ENCODE measurements at places on chromosomes 1 and 21.

DNA sequence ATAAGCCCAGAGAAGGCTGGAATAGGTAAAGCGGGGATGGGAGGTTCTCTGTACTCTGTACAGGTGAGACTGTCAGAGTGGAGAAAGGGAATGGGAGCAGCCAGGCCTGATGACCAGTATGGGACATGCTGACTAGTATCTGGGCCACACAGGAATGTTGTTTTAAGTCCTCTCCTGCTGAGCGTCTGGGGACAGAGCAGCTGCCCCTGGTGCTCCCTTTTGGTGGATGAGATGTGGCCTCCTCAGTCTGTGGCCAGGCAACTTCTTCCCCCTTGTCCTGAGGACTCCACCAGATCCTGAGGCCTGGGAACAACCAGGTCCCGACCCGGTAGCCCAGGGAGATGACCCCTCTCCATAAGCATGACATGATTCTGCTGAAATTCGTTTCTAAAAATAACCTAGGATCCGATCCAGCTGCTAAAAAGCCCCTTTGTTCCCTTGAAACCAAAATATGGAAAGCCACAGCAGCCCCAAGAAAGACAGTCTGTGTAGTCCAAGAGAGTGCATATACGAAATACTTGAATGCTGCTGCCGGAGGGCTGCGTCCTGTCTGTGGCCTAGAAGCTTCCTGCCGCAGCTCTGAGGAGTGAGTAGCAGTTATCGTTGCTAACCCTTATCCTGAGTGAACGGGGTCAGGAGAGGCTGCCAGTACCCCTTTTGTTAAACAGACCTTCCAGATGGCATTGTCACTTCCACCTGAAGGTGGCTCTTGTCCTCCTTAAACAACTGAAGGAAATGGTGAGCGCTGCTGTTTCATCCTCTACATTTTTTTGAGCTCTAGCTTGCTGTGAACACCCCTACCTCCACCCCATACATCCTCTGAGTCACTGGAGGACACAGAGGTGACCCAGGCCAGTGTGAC is 47.1 kb downstream of the ATP2B4 start:
- peak; percentile 38 for DNase-seq

DNA sequence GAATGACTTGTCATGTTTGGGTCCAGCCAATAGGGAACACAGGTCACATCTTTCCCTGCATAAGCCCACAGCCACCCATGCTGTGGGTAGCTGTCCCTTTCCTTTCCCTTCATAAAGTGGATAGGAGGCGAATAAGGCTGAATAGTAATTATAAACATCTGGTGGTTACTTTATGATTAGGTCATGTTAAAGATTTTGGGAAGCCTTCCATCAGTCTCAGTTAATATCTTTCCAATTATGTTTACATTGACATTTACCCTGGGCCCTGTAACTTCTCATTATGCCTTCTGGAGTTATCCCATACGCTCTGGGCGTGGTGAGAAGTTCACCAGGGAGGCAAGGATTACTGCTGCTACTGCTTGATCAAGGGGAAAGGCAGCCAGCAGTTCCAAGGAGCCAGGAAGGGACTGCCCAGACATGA is 197.2 kb downstream of the HLX start:
- no peak for DNase-seq

GRCh38 chr1:155651861-155652661 is 36.5 kb downstream of the YY1AP1 start:
- no peak for DNase-seq

DNA sequence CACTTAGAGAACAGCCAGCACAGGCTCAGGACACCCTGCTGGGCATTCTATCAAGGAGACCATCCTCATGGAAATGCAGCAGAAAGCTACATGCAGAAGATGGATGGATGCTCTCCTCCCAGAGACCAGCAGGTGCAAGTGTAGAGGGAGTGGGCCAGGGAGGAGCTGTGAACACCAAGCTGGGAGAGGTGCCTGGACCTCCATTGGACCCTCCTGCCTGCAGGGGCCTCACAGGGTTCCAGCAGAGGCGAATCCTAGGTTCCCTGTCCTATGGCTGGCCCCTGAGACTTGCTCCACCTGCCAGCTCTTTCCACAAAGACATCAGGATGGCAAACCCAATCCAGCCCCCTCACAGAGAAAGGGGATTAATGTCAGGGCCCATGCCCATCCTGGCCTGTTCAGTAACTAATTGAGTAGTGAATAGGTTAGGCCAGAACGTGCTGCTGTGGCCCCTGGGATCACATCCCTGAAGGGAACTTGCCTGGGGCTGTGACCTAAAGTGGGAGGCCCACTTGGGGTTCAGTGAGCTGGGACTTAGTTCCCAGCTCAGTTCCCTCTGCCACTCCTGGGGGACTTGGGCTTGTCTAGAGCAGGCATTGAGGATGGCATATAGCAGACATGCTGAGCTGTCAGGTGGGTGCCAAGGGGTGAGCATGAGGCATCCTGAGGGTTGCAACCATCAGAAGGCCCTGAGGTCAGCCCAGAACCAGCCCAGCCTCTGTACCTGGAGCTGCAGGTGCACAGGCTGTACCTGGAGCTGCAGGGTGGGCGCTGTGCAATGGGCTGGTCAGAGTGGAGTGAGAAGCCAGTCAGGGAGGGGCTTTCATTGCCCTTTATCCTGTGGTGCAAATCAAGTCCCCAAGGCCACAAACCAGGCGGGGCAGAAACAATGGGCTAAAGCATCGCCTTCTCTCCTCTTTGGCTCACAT is 22.9 kb upstream of the ZNF678 start:
- DNase-seq, result no peak

DNA sequence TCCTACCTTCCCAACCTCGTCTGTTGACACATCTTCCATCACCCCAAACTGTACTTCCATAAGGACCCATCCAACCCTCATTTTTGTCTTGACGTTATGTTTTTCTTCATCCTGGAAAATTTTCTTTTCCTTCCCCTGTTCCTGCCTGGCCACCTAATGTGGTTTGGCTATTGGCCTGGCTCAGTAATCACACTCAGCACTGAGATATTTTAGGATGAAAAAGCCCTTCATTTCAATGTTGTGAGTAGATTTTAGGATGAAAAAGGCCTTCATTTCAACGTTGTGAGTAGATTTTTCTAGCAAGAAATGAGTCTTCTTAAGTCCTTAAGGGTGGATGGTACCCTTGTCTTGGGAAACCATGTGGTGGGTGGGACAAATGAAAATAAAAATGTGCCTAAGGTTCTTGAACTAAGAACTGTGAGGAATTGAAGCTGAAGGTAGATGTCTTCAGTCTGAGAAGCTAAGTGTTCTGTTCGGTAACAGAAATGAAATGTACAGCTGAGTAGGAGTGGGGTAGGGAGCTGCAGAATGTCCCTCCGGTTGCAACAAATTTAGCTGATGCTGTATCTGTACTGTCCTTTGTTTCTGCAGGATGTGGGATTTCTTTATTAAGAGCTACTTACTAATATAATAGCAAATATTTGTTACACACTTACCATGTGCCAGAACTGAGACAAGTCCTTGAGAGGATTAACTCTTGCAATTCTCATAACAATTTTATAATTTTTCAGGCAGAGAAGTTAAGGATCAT is 36.1 kb downstream of the DNTTIP2 start:
- DNase-seq, result no peak

DNA sequence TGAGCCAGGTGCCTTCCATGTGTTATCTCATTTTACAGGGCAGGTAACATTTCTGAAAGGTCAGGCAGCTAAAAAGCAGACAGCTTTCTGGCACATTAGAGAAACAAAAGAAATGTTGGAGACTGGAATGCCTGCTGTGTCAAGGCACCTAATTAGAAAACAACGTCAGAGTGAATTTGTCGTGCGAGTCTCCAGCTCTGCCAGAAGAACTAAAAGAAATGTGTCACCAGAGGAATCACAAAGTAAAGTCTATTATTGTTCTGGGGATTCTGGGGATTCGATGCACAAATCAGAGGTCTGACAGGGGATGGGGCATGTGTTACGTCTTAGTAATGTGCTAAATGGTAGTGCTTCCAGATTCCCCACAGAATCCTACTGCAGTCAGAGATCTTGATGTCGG is 89.3 kb downstream of the EDEM3 start:
- no peak for DNase-seq

GRCh38 chr21:41477641-41478318 is 30.2 kb downstream of the TMPRSS2 start:
- no peak for DNase-seq

DNA sequence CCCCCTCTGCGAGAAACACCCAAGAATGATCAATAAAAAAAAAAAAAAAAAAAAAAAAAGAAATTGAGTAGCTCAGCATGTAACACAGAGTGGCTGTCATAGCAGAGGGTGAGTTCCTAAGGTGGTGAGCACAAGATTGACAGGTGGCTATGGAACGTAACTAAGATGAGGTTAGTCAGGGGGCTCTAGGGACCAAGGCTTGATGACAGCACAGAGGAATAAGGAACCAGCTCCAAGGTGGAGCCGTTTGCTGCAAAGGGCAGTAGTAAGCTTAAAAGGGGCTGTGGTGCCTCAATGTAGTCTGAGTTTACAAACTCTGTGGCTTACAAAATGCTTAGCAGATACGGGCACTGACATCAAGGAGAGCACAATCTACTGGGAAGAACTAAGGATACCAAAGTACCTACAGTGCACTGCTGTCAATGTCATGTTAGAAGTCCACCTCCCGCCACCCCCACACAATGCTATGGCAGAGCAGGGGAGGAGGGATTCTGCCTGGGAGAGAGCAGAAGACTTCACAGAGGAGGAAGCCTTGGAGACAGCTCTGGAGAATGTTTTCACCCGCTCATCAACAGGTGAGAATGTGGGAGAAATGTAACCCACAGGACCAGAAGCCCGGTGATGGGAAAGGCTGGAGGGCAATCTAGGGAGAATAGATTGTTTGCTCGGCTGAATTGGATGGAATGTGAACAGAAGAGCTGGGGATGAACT is 13.1 kb downstream of the IQGAP3 start:
- DNase-seq, result no peak

DNA sequence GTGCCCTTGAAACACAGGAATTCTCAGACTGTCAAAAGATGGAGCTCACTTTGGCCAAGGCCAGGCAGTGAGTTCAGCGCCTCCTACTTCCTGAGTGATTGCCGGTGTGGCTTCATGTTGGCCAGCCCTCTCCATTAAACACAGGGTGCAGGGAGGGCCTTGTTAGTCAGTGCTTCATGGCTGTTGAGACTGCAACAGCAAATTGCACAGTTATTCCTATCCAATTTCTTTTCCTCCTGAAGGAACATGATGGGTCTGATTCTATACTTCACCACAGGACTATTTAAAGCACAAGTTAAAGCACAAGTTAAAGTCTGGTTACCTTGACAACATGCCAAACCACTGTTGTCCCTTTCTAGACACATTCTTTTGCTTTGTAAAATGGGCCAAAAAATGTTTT is 156.6 kb downstream of the SIPA1L2 start:
- no peak for DNase-seq
